ENCODE measurements at places on chromosomes 3 and 15.

DNA sequence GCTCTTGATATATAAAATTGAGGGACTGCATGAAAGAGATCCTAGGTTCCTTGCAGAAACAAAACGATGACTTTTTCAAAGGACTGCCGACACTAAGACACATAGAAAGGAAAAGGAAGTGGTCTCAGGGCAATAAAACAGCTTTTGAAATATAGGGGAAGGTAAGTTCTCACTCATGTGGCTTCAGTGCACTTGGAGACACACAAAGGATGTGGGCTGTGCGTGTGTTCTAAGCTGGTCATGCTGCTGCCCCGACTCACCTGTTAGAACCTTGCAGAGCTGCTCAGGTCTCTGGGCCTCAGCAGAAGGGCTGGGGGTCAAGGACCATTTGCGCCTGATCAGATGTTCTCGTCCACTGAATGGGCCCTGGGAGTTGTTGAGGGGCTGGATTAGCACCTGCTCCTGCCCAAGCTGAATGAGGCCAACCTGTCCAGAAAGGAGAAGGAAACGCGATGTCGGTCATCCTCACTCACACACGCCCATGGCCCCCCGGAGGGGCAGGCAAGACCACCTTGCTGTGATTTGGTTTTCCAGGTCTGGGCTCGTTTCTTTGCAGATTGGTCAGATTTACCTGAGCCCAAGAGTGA lies 11.1 kb downstream of the ADAMTS17 start:
- DNase-seq = peak; percentile 17

GRCh38 chr3:152314677-152315353 lies 46.1 kb downstream of the MBNL1 start:
- DNase-seq = no peak

DNA sequence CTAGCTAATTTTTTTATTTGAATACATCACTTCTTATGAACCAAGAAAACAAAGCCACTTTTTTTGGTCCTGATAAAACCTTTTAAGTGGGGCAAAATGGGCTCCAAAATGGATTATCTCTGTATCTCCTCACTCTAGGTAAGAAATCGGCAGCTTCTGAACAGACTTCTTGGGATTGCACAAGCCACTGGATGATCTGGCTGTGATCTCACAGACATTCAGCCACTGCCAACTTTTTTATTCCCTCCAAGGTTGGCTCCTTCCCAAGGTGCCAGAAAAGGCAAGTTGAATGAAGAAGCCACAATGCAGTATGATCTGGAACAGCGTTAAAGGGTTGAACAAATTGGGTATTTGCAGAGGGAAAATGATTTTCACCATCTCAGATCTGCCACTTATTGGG lies 73.2 kb downstream of the PRICKLE2 start:
- DNase-seq = no peak

DNA sequence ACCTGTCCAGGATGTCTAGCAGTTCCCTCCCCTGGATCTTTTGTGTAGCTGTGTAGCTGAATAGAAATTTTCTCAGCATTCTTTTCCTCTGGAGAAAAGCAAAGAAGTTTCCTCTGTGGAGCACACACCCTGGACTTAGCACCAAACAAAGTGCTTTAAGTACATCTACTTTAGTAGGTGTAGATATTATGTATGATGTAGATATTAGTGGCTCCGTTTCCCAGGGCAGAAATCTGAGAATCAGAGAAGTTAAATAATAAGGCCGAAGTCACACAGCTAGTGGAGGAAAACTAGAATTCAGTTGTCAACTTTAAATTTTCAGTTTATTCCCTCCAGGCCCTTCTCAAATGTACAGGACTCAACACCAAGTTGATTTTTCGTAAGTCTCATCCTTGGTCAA lies 401.7 kb upstream of the NR2F2 start:
- no peak for DNase-seq

DNA sequence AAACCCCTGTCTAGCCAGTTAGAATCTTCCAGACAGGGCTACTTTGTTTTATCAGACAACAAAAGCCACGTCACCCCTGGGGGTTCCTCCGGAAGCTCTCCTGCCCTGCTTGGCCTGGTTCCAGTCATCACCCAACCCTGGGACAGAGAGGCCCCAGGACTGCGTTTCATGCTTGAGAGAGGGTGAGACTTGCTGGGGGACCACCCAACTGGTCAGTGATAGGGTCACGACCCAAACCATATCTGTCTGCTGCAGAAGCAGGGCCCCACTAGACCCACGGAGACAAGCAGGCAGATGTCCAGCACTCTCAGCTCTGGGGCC lies 1.2 kb downstream of the NT5DC2 start:
- DNase-seq = no peak

DNA sequence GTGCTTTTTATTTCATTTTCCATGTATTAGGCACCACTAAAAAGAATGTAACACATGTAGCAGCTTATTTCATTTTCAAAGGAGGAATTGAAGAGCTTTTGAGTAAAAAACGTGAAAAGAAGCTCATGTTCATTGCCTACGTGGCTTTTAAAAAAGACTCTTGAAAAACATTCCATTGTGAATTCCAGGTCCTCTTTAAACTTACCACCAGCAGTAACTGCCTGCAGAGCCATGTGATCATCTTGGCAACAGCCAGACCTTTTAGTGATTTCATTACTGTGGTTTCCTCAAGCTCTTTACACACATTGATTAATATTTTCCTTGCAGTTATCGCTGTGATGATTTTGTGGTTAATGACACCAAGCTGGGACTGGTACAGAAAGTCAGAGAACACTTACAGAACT lies 43.8 kb upstream of the FBXL22 start:
- DNase-seq = no peak

DNA sequence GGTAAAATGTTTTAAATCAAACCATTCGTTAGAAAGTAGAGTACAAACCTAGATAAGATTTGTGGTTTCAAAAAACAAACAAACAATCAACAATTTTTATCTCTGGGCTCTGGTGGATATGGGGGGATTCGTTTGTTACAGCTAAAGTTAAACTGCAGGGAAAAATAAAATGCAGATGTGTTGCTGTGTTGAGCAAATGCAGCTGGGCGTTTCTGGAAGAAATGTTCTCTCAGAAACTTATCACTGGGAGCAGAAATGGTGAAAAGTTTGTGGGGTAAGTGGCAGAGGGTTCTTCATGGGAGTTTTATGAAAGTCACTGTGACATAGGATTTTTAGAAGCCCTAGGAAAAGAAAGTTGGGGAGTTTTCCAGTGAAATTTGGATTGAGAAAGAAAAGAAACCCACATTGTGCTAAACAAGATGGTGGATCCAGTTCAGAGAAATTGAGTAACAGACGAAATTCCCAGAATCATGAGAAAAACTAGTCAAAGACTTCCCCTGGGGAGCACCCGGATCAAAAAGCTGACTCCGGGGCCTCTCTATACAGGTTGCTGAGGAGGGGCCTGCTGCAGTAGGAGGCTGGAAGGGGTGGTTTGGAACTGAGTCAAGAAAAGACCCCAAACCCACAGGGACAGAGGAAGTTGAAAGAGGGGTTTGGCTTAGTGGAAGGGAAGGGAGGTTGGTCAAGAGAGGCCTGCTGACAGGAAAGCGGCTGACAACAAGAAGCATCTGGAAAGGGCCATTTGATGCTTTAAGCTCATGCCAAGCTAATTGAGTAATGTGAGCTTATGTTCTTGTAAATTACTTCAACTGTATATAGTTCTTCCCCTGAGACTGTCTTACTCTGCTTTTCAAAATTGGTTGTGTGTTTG lies 108.7 kb downstream of the RARB start:
- DNase-seq = no peak

DNA sequence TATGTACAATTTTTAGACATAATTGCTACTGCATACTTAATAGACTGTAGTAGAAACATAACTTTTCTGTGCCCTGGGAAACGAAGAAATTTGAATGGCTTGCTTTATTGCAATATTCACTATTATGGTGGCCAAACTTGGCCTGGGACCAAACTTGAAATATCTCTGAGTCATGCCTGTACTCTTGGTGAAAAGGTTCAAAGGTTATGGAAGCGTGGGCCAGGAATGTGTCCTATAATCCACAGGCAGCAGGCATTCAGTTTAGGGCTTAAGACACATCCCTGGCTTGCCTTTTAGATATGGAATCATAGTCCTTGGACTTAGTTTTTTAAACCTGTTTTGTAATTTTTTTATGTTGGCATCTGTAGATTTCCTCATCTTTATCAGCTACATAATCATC lies 124.3 kb downstream of the LRIG1 start:
- no peak for DNase-seq

DNA sequence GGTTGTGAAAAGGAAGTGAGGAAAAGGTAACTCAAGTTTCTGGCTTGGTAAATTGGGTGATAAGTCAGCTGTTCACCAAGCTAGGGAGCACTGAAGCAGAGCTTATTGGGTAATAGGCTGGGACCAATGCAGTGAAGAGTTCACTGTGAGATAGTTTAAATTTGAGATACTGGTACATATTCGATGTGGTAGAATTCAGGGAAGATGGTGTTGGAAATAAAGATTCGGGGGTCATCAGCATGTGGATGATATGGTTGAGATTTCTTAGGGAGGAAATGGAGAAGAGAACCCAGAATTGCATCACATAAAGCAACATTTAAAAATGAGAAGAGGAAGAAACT lies 16.9 kb downstream of the MME start:
- no peak for DNase-seq

DNA sequence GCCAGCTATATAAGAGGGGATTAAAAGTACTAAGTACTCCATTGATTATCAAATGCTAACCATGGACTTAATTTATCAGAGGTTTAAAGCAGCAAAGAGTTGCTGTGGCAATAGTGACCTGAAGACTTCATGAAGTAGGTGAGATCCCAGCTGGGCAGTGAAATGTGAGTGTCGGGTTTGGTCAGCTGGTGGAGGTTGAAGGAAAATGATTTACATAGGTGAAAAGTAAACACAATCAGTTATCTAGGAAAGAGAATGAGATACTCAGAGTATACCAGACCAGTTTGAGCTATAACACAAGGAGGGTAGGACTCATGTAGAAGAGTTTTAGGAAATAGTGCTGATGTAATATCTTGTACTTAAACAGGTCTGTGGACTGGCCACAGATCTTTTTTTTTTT lies 16.5 kb upstream of the FBXO22 start:
- no peak for DNase-seq

GRCh38 chr3:53754325-53754724 lies 91.9 kb downstream of the CHDH start:
- no peak for DNase-seq

GRCh38 chr3:122458992-122459391 lies 43.1 kb upstream of the WDR5B start:
- DNase-seq = no peak

DNA sequence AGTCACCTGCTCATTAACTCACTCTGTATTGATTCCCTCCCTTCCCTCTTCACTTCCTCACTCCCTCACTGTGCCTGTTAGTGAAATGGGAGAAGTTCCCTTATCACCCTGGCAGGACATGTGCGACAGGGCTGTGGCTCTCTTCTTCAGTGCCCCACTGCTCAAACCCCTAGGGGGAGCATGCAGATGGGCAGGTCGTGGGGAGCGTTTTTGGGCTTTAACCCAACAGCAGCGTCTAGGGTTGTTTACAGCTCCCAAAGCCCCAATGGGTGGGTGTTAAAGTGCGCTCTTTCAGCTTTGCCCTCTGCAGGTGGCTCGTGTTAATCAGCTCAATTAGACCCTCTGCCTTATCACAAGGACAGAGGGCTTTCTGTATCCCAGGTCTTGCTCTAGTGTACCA lies 447.8 kb upstream of the PROK2 start:
- no peak for DNase-seq

DNA sequence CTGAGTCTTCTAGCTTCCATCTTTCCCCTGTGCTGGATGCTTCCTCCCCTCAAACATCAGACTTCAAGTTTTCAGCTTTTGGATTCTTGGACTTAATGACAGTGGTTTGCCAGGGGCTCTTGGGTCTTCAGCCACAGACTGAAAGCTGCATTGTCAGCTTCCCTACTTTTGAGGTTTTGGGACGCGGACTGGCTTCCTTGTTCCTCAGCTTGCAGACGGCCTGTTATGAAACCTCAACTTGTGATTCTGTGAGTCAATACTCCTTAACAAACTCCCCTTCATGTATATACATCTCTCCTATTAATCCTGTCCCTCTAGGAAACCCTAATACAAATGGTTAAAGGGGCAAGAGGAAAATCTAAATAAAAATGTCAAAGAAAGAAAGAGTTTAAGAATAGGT lies 100.1 kb downstream of the ABI3BP start:
- DNase-seq = no peak

GRCh38 chr3:40312661-40313226 lies 3.2 kb downstream of the EIF1B start:
- DNase-seq = no peak

GRCh38 chr15:69304182-69304545 lies 5.5 kb downstream of the PAQR5 start:
- DNase-seq = no peak

- DNase-seq = no peak
These were observed 5.3 kb downstream of the TXNRD3 start for GRCh38 chr3:126649556-126650092.

DNA sequence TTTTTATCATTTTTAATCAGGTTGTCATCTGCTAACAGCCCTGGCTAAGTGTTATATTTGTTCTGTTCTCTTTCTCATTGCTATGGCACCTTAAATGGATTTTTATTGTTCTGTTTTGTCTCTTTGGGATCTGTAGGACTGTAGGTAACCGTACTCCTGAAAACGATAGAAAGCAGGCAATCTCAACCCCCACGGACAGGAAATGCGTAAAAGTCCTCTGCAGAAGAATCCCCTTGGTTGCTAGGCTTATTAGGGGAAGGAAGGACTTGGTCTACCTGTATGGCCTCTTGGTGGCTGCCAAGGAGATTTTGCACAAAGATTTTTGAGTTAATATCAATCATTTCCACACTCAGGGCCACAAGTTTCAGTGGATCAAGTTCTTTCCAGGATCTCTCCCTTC lies 571.9 kb upstream of the ZNF385D start:
- no peak for DNase-seq

DNA sequence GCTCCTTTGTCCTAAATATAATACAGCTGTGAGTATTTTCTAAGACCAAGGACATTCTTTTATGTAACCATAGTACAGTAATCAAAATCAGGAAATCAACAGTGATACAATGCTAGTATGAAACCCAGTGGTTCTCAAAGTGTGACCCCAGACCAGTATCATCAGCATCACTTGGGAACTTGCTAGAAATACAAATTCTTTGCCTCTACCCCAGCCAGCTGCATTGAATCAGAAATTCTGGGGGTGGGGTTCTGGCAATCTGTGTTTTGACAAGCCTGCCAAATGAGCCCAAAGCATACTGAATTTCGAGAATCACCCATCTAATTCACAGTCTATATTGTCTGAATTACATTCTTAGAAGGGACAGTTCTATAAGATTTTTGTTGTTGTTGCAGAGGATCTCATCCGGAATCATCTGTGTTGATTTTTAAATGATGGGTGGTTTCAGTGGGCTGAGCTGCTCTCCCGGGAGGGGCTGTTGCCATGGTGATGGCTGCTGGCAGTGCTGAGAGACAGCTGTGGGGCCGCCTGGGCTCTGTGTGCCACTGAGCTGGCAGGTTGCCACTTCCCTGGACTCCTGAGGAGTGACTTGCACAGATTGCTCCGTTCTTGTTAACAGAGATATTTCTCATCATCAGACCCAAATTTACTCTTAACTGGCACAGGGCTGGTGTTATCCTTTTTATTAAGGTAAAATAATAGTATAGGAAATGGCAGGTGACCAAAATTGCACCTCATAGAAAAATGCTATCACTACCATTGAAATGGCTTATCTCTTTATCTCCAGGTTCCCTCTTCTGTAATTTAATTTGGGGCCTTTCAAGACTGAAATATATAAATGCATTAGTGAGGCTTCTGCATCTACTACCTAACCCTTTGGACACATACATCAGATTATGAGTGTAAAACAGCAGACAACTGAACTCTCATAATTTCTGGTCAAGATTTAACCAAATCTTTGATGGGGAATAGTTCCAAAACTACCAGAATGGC lies 56.5 kb downstream of the NEK11 start:
- DNase-seq = no peak

- DNase-seq = no peak
These were observed 18.6 kb downstream of the ALPK3 start for GRCh38 chr15:84835661-84836337.

Measured in activated naive CD4-positive, alpha-beta T cell (primary cell).